ENCODE measurements at places on chromosomes 6 and 20.

DNA sequence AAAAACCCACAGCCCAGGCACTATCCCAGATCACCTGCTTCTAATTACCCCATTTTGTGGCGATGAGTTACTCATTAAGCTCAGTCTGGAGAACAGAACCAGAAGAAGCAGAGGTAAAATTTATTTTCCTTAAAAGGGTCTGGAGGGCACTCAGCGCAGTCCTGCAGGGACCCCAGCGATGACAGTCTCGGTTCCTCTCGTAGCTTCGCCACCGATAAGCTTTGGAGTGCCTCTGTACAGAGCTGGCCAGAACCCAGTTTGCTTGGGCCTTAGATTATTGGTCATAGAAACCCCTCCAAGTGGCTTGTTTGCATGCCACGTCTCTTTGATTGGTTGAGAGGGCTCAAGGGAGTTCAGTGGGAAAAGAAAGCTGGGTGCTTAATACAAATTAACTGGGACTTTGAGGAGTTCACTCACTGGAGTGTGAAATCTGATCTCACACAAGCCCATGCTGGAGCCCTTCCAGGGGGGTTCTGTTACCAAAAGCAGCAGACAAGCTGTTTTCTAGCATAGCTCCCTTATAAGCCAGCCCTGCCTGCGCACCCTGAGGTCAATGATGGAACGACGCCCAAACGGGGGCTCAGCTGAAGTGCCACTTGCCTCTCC is 158.5 kb upstream of the ARID1B start:
- DNase-seq, result no peak

DNA sequence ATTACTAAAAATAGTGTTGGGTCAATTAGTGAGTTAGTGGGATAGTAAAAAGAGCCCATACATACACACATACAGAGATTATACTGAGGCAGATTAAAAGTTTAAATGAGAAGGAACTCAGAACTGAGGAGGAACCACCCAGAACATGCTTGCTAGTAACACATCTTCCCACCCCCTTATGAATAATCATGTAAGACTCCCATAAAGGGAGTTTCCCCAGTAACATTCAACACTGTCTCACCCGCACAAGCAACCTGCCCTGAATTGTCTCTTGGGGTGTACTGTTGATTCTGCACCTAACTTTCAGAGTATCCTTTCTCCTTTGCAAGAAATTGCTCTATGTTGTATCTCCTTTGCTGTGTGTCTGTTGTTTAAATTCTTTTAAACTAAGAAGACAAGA is 11.1 kb upstream of the HLA-DQB2 start:
- DNase-seq, result no peak

GRCh38 chr6:113281014-113281413 is 576.1 kb upstream of the MARCKS start:
- DNase-seq, result no peak

- DNase-seq, result no peak
These were observed 13.0 kb downstream of the POU3F2 start for GRCh38 chr6:98847416-98847778.

GRCh38 chr6:107355659-107356058 is 103.7 kb downstream of the PDSS2 start:
- no peak for DNase-seq

GRCh38 chr6:31545291-31545690 is 1.1 kb downstream of the ATP6V1G2 start:
- DNase-seq, result no peak

DNA sequence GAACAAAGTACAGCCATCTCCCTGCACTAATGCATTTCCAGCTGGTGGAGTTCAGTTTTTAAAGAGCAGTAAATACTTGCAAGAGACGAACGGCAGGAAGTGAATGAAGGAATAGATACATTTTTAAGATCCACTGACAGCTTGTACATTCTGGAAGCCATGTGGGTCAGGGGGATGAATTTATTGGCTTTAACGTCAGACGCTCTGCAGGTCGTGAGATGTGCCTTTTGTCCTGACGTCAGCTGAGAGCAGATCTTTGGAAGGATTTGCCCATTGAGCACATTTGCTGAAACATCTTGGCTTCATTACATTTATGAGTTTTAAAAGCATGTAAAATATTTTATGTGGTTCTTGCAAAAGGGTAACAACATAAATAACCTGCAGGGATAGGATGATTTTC is 29.5 kb upstream of the SALL4 start:
- no peak for DNase-seq

- DNase-seq, result no peak
These were observed 15.4 kb downstream of the SERAC1 start for GRCh38 chr6:158152659-158153058.

DNA sequence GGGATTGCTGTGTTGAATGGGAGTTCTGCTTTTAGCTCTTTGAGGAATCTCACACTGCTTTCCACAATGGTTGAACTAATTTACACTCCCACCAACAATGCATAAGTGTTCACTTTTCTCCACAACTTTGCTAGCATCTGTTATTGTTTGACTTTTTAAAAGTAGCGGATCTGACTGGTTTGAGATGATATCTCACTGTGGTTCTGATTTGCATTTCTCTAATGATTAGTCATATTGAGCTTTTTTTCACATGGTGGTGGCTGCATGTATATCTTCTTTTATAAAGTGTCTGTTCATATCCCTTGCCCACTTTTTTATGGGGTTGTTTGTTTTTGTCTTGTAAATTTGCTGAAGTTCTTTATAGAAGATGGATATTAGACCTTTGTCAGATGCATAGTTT is 588.3 kb upstream of the ADGRB3 start:
- DNase-seq, result no peak

GRCh38 chr6:84137051-84137375 is 90.4 kb downstream of the CEP162 start:
- no peak for DNase-seq

DNA sequence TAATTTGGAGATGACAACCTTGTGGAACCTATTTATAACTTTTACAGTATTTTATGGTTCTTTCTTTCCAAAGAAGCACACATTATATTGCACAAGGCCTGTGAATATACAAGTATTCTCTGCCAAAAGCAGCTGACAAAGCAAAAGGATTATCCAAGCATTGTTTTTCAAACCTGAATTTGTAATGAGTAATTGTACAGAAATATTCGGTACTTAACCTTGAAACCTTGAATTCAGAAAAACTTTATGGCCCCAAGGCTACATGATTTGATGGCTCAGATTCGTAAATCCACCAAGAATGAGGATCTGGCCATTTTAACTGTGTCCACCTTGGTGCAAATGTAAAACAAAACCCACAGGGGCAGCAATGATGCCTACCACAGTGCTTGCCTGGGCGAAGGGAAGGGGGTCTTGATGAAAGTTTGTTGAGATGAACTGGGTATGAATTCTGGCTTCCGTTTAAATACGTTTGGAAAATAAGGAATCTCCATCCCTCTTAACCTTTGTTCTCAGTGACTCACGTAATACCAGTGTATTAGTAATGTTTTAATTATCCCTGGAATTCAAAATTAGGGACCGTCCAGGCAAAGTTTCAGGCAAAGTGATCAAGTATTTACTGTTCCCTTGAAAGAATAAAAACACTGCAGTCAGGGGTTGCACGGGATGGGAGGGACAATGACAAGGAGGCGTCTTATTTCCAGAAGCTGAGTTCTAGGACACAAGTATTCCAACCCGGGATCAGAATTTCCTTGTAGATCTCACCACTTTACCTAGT is 2.7 kb upstream of the RBM24 start:
- no peak for DNase-seq

DNA sequence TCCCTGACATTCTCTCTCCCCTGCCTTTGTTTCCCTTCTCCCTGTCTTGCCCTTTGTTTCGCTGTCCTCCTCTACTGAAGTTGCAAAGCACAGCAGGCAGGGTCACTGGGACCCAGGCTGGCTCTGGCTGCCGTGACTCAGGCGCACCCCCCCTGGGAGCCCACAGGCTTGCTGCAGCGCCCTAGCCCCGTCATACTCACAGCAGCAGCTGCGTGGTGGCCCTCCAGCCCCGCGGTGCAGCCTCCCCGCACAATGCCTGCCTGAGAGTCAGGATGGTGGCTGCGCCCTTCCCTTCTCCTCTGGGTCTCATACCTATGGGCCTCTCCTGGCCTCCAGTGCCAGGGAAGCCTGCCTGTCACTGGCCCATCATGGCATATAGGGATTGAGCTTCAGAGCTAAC is 41.7 kb downstream of the TXNDC5 start:
- DNase-seq, result no peak

DNA sequence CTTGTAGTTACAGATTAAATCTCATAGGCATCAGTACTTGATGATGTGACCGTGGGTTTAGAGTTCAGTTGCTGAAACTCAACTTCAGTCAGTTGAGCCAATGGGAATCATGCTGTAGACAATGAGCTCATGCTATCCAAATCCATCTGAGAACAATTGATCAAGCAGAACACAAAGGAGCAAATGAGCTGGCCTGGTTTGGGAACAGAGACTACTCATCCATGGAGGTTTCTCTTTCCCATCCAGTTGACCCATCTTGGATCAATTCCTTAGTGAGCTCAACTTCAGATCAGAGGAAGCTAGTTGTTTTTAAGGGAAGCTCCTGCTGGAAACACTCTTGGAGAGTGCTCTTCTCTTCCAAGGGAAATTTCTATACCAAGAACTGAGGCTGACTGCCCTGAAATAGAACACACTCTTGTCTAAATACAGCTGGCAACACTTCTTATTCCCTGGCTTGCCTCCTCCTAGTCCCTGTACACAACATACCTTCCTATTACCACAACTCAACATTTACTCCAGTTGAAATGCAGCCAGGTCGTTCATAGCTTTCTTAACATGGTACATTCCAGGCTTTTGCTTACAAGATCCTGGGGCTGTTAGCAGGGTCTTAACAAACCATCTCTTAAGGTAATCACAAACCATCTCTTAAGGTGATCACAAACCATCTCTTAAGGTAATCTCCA is 203.9 kb upstream of the PRDM1 start:
- no peak for DNase-seq

DNA sequence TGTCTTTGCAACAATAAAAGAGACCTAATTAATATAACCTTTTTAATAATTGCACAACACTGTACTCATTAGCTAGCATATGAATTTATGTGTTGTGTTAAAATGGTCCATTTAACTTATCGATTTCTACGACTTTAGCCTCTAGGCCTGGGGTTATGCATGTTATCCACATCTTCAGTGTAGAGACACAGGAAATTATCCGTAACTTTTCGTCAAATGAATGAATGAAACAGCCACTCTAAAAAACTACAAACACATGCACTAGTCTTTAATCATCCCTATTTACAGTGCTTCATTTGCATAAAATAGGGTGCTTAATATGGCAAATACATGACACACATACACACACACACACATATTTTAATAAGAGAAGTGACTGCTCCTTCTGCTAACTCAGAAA is 22.3 kb upstream of the LMBRD1 start:
- DNase-seq, result no peak

DNA sequence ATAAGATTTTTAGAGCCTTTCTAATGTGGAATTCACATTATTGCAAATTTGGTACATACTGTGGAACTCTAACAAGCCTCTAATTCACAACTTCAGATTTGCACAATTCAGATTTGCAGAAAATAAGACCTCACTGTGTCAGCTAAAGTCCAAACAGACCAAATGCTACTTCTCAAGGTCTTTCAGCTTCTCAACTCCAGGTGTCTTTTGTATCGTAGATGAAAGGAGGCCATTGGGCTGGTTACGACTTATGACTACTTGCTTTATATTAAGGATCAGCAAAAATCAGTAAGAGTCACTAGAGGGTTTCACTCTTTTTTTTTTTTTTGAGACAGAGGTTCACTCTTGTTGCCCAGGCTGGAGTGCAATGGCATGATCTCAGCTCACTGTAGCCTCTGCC is 37.8 kb downstream of the ZNF217 start:
- no peak for DNase-seq

DNA sequence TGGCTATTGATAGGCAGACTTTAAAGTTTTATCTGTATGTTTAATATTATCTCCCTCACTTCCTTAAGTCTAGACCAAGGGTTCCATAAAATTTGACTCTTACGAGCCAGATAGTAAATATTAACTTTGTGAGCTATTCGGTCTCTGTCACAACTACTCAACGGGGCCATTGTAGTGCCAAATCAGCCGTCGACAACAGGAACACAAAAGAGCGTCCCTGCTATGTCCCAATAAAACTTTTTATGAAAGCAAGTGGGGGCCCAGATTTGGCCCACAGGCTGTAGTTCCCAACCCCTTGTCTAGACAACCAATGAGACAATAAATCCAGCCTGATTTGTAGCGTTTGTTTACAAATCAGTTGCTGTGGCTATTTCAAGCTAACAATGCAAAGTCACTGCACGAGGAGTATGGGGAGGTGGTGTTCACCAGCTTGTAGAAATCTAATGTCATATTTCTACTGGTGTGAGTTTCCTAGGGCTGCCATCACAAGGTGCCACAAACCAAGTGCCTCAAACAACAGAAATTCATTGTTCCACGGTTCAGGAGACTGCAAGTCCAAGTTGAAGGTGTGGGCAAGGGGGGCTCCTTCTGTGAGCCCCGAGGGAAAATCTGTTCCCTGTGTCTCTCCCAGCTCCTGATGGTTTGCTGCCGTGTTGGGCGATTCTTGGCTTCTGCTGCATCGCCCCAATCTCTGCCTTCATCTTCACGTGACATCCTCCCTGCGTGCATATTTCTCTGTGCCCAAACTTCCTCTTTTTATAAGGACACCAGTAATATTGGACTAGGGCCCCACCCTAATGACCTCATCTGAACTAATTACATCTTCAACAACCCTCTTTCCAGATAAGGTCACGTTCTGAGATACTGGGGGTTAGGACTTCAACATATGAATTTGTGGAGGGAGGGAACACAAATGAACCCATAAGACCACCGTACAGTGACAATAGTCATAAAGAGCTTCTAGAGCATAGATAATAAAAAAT is 356.0 kb upstream of the JARID2 start:
- no peak for DNase-seq

GRCh38 chr20:37981568-37981967 is 51.7 kb downstream of the TTI1 start:
- DNase-seq, result no peak

GRCh38 chr6:149078211-149078782 is 239.2 kb upstream of the TAB2 start:
- no peak for DNase-seq
